OCI-LY7 (cell line): ENCODE measurements at places on chromosomes 7 and 10. TPM values are rescaled to one million over a fixed set of nuclear protein-coding genes. Genes with fewer than 3 reads are reported as not detected.

Gene ARHGAP22
- 0.41 and 0.46 TPM in 2 replicates for total RNA-seq

DNA sequence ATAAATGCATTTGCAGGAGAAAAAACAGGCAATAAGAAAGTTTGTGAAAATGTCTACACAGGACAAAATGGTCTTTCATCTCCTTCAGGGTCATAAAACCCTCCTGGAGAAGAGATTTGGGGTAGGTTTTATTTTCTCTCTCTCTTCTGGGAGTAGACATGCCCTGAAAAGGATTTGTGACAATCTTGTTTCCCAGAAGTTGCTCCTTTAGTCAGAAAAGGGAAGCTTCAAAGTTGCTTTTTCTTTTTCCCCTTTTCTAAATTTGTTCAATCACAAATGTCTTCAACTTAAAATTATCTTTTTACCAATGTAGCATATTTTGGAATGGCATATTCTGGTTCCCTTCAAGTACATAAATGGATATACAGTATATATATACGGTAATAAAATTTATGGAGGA lies 9.4 kb upstream of the ANKRD22 start:
- DNase-seq, result no peak

- no peak for DNase-seq
Observed at GRCh38 chr7:962401-963081, 8.1 kb upstream of the ADAP1 start.

GRCh38 chr10:21518149-21518640 lies 7.3 kb downstream of the SKIDA1 start:
- DNase-seq, result no peak

Gene SPDYE2B
- not detected in 2 replicates for total RNA-seq

DNA sequence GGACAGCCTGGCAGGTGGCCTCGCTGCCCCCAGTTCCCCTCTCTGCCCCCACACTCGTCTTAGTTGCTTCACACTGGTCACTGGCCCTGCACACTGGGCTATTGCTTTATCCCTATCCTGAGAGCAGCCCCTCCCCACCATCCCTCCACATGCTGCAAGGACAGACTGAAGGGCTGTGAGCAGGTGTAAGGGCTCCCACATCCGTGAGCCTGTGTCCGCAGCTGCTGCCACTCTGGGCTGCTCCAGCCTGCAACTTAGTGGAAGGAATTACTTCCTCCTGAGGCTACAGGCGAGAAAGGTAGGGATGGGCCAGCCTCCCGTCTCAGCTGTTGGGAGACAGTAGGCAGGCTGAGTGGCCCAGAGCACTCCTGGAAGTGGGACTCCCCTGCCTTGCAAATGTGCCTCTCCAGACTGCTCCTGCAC lies 3.8 kb downstream of the RARRES2 start:
- no peak for DNase-seq

DNA sequence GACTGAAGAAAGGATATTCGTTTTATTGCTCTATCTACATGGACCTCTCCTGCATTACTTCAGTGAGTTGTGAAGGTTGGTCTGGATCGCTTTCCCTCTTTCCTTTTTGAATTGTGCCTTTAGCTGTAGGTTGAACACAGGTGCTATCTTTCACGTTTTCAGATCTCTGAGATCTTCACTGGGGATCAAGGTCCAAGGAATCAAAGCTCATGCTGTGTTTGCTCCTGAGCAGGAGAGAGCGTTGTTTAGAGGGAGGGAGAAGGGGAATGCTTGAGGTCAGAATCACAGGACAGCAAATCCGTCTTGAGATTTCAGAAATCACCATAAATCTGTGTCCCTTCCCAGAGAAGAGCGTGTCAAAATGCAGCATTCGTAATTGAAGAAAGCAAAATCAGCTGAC lies 105.0 kb downstream of the INSYN2A start:
- DNase-seq, result no peak

DNA sequence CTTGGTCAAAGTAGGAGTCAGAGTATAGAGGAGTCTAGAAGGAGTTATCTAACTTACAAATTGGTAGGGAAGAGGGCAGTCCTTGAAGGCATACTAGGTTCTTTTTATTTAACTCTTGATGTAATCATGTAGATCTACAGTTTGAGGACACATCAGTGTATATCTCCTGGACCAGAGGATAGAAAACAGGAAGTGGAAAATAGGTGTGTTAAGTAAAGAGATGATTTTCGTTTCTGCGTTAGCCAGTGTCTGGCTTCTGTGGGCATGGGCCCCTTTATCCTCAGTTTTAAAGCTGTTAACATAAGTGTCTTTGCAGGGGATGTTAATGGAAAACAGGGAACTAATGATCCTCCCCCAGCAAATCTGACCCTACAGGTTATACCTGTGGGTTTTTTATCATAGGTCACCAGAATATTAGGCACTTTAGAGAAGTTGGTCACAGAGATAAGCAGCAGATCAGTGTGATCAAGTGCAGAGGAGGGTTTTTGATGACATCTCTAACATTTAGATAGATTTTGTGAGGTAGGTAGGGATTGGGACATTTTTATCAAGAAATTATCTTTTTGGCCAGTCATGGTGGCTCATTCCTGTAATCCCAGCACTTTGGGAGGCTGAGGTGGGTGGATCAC lies 58.6 kb upstream of the PRSS1 start:
- peak; percentile 39 for DNase-seq

- no peak for DNase-seq
Observed at GRCh38 chr10:88012641-88013040, 149.2 kb downstream of the PTEN start.

Gene CTNNA3
- 0.68 TPM in 1 of 2 replicates, not detected in the other for total RNA-seq

Gene BAMBI
- 0.89 and 0.90 TPM in 2 replicates for total RNA-seq

Gene VGF
- 1.5 TPM in 2 replicates for total RNA-seq

DNA sequence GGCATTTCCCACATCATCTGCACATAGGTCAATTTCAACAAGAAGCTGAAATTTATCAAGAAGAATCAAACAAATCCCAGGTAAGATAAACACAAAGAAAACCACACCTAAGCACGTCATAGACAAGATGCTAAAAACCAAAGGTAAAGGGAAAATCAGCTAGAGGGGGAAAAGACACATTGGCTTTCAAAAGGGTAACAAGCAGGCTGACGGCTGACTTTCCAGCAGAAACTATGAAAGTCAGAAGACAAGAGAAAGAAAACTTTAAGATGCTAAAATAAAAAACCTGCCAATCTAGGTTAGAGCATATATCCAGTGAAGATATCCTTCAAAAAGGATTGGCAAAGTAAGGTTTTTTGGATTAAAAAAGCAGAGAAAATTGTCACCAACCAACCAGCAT lies 59.9 kb upstream of the RHEB start:
- DNase-seq, result no peak

Gene INA
- total RNA-seq, result not detected in 2 replicates

GRCh38 chr7:119270644-119271043 lies 1002.3 kb upstream of the KCND2 start:
- no peak for DNase-seq

DNA sequence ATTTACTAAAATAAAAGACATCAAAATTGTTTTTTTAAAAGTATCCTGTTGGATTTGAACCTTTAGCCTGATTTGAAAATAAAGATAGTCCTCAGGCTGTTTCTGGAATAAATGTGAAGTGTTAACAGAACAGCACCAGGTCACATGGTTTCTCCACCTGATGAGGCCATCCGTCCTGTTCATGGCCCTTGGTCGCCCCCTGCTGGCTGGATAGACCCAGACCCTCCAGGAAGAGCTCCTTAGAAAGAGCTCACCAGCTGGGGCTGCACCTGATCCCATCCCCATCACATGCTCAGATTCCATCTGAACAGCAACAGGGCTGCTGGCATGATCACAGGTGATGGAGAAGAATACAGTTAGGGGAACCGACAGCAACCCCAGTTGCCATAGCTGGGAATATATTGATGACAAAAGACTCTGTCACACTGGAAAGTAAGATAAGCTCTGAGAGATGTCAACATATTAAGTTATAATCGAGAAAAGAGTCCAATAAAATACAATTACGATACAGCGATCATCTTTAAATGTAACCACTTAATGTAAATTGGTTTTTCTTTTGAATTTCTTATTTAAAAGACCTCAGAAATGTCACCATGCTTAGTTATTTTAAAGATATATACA lies 4.8 kb downstream of the OR2A14 start:
- peak; percentile 74 for DNase-seq

GRCh38 chr10:111079241-111079760 lies 2.5 kb downstream of the ADRA2A start:
- DNase-seq, result no peak

Gene MCM10
- 87.8 and 96.4 TPM in 2 replicates for total RNA-seq

DNA sequence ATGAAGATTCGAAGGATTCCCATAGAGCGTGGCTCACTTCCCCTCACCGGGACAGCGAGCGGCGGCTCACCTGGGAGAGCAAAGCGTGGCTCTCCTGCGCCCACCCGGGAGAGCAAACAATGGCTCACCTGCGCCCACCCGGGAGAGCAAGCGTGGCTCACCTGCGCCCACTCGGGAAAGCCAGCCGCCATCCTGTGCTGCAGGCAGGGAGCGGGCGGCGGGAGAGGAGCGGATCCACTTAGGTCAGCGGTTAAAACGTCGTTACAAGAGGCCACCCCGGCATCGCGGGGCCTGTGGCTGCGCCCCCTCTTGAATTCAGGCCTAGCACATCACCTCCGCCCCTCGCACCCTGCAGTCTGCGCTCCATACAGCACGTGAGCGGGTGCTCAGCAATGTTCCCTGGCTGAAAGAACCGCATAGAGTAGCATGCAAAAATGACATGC lies 461 bp upstream of the FIGNL1 start:
- no peak for DNase-seq

GRCh38 chr10:118965645-118966044 lies 63.9 kb upstream of the NANOS1 start:
- DNase-seq, result no peak

DNA sequence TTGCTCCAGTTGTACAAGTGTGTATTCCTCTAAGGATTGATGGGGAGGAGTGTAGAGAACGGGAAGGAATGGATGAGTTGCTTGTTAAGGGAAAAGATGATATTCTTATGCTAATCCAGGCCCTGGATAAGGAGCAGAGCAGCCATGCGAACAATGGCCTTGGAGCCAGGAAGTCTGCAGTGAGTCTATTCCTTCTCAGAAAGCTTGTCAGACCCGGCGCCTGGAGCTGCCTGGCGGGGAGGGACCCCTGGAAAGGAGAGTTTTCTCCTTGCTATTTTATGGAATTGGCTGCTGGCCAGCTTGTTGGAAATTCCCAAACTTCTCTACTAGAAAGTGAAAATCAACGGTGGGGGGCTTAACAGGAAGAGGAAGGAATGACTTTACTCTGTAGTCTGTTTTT lies 89.1 kb downstream of the MMRN2 start:
- no peak for DNase-seq

DNA sequence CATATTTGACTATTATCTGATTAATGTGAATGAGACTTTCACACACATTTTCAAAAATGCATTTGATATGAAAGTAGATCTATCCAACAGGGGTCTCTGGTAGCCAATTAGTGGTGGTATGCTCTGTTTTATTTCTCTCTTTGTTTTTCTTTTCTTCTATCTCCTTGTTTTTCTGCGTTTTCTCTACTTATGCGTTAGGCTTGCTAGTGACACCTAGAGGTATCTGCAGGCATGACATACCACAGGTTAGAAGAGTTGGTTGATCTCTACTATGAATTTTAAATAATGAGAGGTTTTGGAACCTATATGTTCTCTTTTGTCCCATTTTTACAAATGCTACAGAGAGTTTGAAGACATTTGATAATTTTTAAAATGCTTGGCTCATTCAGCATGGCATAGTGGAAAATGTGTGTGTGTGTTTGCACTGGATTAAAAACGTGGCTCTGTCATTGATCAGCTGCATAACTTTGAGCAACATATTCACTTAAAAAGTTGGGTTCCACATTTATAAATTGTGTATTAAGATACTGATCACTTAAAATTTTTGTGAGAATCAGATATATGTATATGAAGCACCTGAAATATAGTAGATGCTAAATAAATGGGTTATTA lies 28.1 kb upstream of the PLXDC2 start:
- DNase-seq, result peak; percentile 30

Gene GRM8
- not detected in 2 replicates for total RNA-seq

DNA sequence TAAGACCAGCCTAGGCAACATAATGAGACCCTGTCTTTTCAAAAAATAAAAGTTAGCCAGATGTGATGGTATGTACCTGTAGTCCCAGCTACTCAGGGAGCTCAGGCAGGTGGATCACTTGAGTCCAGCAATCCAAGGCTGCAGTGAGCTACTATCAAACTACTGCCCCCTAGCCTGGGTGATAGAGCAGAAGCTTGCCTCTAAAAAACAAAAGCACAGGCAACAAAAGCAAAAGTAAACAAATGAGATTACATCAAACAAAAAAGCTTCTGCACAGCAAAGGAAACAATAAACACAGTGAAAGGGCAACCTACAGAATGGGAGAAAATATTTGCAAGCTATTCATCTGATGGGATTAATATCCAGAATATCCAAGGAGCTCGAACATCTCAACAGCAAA lies 65.4 kb downstream of the FANK1 start:
- no peak for DNase-seq

Gene ANXA8L1
- total RNA-seq, result not detected in 2 replicates

DNA sequence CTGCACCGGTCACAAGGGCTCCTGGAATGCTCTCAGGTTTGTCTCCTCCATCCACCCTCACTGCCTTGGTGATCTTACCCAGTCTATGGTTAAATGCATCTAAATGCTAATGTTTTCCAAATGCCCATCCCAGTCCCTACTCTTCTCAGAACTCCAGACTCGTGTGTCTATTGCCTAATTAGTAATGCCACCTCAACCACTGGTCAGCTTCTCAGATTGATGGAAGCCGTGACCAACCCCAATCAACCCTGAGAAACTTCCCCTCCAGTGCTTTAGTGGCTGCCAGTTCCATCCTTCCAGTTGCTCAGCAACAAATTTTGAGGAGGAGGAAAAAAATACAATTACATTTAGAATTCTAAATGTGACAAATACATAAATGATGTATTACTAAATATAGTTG lies 18.6 kb downstream of the NUDCD3 start:
- DNase-seq, result no peak

GRCh38 chr10:124267911-124268549 lies 150.7 kb downstream of the OAT start:
- DNase-seq, result no peak

Gene KNDC1
- total RNA-seq, result not detected in 2 replicates
